Naive B cell (primary cell): ENCODE measurements at places on chromosomes 5 and 9. TPM values are rescaled to one million over a fixed set of nuclear protein-coding genes. Genes with fewer than 3 reads are reported as not detected.

DNA sequence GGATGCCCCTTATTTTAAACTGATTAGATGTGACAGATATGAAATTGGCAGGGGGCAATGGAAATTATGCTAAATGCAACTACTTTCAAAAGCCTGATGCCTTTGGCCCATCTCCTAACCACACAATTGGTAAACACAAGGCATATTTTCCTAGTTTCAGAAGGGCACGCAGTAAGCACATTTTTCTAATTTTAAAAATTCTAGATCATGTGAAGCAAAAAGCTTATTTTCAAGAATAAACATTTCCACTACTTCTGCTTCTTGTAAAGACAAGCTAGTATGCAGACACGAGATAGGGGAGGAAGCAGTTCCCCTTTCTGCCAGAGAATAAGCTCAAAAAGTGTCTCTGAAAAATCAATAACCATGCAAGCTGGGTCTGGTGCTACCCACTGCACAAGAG lies 67.7 kb downstream of the ABCA1 start:
- peak; percentile 65 for DNase-seq

DNA sequence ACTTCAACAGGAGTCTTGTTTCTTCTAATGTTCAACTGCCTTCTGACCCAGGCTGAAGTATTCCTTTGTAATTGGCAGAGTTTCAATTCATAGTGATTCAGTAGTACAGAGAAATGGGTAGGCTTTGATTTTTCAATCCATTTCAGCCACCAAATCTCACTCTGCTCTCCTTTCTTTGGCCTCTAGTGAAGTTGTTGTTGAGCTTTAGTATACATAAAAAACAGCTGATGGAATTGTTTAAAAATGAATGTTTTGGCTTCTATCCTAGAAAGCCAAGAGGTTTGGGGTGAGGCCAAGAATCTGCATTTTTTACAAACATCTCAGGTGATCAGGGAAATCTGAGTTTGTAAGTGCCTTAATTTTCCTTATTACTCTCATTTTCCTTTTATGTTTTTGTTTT lies 182.9 kb upstream of the MAP1B start:
- no peak for DNase-seq

GRCh38 chr9:27514551-27514950 lies 9.5 kb upstream of the IFNK start:
- no peak for DNase-seq

DNA sequence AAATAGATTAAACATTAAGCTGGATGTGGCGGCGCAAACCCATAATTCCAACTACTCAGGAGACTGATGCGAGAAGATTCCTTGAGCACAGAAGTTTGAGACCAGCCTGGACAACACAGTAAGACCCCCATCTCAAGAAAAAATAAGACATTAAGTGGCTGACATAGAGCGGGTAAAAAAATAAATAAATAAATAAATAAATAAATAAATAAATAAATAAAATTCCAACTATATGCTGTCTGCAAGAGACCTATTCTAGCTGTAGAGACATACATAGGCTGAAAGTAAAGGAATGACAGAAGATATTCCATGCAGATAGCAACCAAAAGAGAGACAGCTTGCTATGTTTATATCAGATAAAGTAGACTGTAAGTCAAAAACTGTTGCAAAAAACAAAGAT lies 17.4 kb upstream of the SH3TC2 start:
- DNase-seq: no peak

GRCh38 chr9:127175764-127176163 lies 53.3 kb upstream of the ANGPTL2 start:
- DNase-seq: no peak

FST gene
- polyA plus RNA-seq: not detected

SPATA6L gene
- not detected for polyA plus RNA-seq

MED27 gene
- 35.1 TPM for polyA plus RNA-seq

IFNB1 gene
- polyA plus RNA-seq: not detected

PLAC8L1 gene
- not detected for polyA plus RNA-seq
